NCI-H82 (cell line): ENCODE measurements at places on chromosomes 13 and 19.
A peak's percentile ranks its signal among the peaks of the same experiment; 100 is the strongest.

DNA sequence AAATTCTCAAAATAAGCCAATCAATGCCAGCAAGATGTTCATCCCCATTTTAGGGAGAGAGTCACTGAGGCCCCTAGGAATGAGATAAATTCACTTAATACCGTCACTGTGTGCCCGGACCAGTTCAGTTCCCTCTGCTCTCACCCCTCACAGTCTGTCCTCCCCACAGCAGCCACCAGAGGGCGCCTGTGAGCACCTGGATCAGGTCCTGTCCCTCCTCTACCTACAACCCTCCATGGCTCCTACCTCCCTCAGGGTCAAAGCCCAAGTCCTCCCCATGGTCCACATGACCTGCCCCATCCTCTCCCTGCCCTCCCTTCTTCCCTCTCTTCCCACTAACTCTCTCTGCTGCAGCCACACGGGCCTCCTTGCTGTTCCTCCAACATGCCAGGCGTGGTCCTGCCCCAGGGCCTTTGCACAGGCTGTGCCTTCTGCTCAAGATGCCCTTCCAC, 42.0 kb upstream of the NFIC start:
- peak; percentile 54 for DNase-seq

DNA sequence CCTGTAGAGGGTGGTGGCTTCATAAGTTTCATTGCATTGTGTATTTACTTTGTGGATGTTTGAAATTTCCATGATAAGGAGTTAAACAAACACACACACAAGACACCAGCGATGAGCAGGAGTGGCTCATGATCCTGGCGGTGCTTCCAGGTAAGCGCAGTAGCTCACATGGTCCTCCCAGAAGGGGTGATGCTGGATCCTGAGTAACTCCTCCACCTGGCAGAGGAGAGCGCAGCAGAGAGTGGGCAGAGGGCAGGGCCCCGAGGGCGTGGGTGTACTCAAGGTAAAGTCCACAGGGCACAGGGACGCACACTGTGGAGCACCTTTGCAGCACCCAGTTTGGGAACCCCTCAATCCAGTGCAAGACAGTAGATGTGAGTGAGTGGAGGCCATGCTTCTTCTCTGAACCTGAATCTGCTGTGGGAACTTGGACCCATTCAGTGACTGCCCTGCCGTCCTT, 54.0 kb downstream of the RFX2 start:
- DNase-seq = no peak

DNA sequence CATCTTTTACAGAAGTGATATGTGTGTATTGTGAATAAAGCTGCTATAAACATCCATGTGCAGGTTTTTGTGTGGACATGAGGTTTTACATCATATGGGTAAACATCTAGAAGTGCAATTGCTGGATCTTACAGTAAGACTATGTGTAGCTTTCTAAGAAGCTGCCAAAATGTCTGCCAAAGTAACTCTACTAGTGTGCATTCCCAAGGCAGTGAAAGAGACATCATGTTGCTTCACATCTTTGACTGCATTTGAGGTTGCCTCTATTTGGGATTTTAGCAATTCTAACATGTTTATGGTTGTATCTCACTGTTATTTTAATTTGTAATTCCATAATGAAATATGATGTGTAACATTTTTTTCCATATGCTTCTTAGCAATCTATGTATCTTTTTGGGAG, 30.3 kb downstream of the SLITRK6 start:
- no peak for DNase-seq

DNA sequence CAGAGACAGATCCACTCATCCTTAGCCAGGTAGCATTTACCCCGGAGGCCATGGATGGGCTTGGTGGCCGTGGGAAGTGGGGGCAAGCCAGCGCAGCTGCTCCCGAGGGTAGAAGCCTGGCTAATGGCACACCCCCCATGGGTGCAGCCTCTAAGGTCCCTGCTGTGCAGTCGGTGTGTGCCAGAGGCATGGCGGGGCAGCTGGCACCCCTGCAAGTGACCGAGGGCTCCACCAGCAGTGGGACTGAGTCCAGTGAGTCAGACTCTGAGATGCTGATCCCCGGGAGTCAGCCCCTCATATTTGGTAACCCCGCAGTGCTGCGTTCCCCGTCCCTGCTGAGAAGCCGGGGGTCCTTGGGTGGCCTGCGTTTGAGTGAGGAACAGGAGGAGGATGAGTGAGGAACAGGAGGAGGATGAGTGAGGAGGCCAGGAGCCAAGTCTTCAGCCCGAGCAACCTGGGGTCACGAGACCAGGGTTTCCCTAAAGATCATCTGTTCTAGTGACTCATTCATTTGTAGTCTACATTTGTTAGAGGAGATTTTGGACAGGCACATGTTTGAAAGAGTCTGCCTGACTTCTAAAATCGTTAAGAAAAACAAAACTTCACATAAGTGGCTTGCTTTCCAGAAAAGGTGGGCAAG, 180.7 kb downstream of the STK24 start:
- DNase-seq = no peak

- DNase-seq = no peak
Measured at GRCh38 chr19:46885411-46885810, 24.6 kb downstream of the ARHGAP35 start.

- no peak for DNase-seq
Measured at GRCh38 chr19:48147597-48148175, 22.5 kb downstream of the LIG1 start.

- no peak for DNase-seq
Measured at GRCh38 chr13:99659226-99659625, 158.0 kb downstream of the TM9SF2 start.

GRCh38 chr13:90806892-90807291, 540.6 kb upstream of the MIR17HG start:
- DNase-seq = no peak
